ENCODE measurements at places on chromosomes 16 and 17.

GRCh38 chr16:88888057-88888456 lies 21.6 kb upstream of the PABPN1L start:
- DNase-seq: no peak

DNA sequence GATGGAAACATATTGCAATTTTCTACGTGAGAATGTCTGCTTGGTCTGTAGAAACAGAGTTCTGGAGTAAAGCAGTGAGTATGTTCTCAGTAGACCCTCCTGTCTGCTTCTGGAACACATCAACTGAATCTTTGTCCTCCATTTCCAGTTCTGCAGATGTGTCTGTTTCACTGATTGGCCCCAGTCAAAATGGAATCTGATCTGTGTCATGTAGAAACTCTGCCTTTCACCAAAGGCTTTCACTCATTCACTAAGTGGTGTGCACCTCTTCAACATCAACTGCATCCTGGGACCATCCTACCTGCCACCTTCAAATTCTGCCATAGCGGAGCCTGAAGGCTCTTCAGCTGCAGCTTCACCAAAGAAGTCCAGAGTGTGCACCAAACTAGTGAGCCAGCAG lies 2.8 kb upstream of the ZNF267 start:
- DNase-seq: no peak

DNA sequence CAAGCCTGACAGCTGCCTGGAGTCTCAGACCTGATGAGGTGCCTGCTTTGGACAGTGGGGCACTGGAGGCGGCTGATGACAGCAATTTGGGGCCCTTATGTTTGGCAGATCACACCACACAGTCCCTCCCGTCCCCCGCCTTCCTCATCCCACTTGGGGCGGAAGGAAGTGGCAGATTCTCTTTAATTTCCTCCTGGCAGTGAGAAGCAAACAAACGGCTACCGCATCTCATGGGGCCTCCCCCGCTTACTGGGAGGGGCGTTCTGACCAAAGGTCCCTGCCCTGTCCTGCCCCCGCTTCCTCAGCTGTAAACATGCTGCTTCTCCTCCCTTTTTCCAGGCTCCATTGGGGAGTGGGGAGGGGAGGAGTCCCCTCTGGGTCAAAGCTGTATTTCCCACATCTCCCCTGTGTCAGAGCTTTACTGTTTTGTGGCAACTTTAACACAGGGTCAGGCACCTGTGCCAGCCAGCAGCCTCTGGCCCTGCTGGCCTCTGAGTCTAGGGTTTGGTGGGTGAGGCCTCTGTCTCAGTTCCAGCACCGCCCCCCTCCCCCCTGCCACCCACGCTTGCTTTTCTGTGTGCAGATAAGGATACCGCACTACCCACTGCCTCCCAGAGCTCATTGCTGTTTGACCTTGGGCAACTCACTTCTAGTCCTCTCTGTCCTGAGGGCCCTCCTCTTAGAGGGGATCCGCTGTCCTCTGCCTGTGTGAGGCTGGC lies 5.4 kb upstream of the NFATC3 start:
- DNase-seq: peak; percentile 62

GRCh38 chr17:55513885-55514590 lies 2.8 kb upstream of the SMIM36 start:
- peak; percentile 53 for DNase-seq

- DNase-seq: no peak
Measured at GRCh38 chr17:62882284-62882683, 74.2 kb upstream of the MARCHF10 start.

DNA sequence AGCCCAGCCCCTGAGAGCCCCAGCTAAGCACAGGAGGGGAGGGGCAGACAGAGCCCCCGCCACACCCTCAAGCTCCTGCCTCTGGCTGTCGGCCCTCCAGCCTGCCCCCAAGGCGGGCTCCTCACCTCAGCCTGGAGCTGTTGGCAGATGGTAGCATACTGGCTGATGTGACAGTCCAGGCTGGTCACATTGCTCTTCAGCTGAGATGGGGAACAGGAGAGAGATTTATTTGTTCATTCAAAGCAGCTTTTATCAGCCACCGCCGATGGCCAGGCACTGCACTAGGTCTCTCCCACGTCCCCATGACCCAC lies 14.8 kb downstream of the KIF18B start:
- DNase-seq: no peak

- DNase-seq: no peak
Measured at GRCh38 chr16:56841659-56842058, 23.3 kb upstream of the SLC12A3 start.

DNA sequence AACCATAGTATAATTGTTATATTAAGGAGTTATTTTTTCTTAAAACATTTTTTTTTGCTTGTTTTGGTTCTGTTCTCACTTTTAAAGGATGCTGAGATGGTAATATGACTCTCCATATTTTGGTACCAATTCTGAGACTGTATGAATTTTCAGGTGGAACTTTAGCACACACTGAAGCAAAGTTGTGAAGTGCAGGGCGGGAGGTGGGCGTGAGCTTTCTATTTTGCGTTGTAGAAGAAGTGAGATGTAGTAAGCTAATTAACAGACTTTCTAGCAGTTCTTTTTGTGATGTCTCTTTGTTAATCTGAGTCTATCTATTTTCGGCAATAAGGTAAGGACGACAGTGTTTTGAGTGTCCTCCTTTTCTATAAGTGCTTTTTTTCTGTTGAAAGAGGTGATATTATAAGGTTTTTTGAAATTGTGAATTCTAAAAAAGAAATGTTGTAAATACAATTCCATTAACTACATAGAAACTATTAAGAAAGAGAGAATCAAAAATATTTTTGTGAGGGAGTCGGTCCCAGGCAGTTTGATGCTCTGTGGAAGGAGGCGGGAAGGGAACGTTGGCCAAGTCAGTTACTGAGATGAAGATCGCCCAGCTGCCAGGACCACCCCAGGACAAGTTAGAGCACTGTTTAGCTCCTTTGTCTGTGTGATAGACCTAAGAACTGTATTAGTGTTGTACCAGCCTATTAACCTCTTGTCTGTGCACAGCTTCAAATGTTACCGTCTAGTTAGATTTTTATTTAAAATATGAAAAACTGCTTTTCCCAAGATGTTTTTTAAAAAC lies 65.0 kb downstream of the CCDC182 start:
- no peak for DNase-seq

DNA sequence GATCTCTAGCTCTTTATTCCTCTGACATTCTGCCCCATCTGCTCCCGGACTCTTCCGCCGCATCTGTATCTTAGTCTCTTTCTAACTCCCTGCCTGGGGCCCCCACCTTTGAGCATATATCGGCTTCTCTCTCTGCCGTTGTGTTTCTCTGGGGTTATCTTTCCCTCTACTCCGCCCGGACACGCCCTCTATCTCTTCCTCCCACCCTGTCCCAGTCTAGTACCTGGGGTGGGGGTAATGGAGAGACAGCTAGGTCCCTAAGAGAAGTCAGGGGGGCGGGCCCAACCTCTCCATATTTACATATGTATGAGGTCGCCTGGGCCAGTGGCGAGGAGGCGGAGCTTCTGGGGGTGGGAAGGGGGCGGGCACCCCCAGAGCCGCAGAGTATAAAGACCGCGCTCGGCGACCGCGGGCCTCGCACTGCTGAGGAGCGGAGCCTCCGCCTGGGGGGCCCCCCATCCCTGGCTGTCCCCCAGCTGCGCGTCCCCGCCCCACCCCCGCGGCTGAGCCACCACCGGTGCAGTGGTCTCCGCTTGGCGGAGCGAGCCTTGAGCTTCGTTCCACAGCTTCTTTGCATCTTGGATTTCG lies at the start of gene ATP1B2:
Gene ATP1B2, plus strand, starts transcription at position 418 of the 588 bp plus-strand sequence. CDS start 593 bp downstream, outside the sequence.
- peak; percentile 41 for DNase-seq

DNA sequence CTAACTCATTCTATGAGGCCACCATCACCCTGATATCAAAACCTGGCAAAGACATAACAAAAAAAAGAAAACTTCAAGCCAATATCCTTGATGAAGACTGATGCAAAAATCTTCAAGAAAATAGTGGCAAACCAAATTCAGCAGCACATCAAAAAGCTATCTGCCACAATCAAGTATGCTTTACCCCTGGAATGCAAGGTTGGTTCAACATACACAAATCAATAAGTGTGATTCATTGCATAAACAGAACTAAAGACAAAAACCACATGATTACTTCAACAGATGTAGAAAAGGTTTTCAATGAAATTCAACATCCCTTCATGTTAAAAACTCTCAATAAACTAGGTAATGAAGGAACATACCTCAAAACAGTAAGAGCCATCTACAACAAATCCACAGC lies 48.4 kb downstream of the CMC2 start:
- no peak for DNase-seq

GRCh38 chr16:54526087-54526486 lies 239.5 kb upstream of the IRX3 start:
- DNase-seq: no peak

DNA sequence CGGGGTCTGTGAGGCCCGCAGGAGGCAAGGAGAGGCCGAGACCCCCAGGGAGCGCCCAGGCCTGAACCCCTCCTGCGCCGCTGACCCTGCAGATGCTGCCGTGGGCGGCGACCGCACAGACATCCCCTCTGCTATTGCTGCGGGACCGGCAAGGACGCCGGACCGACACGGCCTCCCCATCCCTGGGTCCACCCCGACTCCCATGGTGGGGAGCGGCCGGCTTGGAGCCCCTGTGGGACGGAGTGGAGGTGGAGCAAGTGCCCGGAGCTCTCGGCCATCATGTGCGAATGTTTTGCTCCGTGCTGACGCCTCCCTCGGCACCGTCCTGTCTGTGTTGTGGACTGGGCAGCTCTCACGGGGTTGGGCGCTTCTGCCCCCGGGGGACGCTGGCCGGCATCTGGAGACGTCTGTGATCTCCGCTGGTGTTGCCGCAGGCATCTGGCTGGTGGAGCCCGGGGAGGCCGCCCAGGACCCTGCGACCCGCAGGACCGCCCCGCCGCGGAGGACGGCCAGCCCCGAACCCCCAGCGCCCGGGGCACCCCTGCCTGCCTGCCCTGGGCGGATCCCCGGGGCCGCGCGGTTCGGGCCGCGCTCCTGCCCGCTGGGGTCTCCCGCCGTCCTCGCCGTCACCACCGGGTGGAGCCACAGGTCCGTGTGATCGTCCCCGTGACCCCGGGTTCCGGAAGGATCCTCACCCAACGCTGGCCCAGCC lies 12.8 kb upstream of the GNG13 start:
- DNase-seq: no peak

DNA sequence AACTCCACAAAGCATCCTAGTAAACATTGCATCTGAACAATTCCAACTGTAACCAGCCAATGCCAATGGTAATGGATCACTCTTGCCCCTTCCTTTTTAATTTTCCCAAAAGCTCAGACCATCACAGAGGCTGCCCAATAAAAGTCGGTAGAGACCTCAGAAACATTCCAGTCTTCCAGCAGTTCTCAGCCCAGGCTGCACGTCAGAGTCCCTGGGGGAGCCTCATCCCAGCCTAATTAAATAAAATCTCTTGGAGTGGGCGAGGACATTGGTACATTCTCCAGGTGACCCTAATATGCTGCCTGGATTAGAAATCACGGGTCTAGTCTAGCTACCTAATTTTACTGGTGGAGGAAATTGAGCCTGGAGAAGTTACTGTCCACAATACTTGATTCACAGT lies 117.1 kb upstream of the MYOCD start:
- no peak for DNase-seq

DNA sequence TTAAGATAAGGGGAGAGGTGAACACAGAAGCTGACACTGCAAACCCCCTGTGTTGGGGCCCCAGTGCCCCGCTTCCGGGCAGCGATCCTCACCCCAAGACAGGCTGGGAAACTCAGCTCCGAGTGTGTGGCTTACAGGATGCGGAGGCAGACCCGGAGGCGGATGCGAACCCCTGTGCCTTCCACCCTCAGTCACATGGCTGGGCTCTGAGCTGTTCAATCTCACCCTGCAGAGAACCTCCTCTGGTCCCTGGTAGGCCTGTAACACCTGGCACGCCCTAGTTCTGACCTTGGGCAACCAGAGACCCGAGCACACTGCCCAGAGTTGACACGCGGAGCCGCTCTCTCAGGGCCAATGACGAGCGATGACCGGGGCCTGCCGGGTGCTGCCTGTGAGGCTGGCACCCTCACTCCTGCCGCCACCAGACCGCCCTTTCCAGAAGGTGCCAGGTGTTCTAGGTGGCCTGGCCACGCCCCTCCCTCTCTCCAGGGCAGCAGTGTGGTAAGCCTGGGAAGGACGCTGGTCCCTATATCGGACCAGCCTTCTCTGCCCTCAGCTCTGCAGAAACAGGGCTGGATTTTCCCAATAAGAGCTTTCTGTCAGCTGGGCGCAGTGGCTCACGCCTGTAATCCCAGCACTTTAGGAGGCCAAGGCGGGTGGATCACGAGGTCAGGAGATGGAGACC lies 23.3 kb downstream of the MEAK7 start:
- DNase-seq: no peak

- DNase-seq: no peak
Measured at GRCh38 chr16:67766291-67766690, 40.1 kb downstream of the RANBP10 start.

- no peak for DNase-seq
Measured at GRCh38 chr16:72128701-72129100, 35.1 kb downstream of the DHX38 start.

DNA sequence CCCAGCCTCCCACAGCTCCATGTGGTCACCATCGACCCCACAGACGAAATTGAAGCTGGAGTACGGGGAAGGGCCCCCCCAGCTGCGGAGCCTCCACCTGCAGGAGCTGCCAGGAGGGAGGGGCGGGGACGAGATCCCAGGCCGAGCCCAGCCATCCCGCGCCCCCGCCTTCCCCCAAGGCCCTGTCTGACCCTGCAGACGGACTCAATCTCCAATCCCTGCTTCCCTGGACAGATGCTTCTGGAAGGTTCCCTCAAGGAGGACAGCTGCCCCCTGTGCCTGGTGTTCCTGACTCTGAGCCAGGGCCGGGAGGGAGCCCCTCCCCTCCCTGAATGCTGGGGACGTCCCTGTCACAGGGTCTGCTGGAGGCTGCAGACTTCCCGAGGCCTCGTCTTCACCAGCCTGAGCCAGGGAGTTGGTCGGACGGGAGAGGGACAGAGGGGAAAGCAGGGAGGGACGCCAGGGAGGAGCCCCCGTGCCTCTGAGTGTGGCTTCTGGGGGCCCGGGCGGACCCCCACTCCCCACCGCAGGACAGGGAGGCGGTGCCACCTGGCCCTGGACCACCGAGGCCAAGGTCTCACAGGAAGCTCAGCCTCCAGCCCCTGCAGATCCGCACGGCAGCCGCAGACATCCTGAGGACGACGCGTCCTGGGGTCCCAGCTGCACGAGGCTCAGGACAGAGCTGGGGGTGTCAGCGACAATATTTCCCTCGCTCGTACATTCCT lies 21.3 kb upstream of the C1QTNF8 start:
- DNase-seq: no peak
